ENCODE measurements at places on chromosomes 13 and 19.
A peak's percentile ranks its signal among the peaks of the same experiment; 100 is the strongest.

DNA sequence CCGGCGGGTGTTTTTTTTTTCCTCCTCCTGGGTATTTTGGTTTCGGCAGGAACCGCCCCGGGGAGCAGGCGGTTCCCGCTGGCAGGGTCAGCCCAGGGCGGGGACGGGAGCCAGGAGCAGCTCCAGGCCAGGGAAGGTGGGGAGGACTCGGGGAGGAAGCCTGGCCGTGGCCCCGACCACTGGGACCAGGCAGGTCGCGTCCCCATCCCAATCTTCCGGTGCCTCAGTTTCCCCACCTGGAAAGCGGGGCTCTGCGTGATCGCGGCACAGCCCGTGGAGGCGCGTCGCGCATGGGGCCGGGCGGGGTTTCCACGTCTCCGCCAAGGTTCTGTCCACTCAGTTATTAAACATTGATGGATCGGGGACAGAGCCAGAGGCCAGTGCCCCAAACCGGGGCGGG lies 34.8 kb downstream of the IL12RB1 start:
- DNase-seq: no peak

GRCh38 chr13:53182724-53183123 lies 154.1 kb downstream of the OLFM4 start:
- DNase-seq: no peak

DNA sequence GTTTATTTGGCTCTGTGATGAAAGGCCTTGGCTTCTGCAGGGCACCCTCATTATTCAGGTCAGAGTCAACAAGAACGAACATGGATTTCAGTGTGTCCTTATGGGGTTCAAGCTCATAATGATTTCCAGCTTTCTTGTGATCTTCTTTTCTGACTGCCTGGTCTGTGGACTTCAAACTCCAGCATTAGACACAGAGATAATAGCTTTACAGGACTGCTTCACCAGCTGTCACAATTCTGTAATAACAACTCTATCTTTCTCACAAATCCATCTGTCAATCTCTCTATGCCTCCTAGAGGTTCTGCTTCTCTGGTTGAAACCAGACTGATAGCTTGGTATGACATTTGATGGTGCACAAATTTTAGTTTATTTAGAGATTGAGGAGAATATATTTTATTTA lies 13.1 kb upstream of the SLITRK6 start:
- DNase-seq: no peak

- DNase-seq: no peak
Observed at GRCh38 chr19:43811837-43812236, 9.6 kb upstream of the LYPD5 start.

GRCh38 chr13:112690283-112690929 lies 568 bp downstream of the ATP11A start:
- peak; percentile 82 for DNase-seq

DNA sequence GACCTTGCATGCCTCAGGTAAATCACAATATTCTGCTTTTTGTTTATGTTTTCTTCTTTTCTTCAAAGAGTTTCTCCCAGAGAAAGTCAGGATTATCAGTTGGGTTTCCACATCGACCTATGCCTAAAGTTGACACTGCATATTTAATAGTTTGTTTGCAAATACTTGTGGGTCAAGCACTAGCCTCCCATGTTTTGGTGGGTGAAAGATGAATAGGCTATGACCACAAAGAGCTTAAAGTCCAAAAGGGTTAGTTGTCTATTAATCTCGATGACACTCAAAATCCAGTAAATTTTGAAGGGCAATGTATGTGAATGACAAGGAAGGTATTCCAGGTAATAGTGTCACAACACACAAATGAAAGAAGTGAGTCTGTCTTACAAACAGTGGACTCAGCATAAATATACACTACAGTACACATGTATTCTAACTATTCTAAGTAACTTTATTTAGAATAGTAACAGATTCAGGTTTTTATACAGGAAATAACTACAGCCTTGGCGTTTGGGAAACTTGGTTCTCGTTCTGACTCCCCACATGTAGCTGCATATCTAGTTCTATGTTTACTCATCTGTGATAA lies 667.1 kb downstream of the PCDH17 start:
- DNase-seq: no peak
